ENCODE measurements at places on chromosomes 7 and 10.

GRCh38 chr7:23256731-23257130 is 10.2 kb downstream of the GPNMB start:
- no peak for DNase-seq

DNA sequence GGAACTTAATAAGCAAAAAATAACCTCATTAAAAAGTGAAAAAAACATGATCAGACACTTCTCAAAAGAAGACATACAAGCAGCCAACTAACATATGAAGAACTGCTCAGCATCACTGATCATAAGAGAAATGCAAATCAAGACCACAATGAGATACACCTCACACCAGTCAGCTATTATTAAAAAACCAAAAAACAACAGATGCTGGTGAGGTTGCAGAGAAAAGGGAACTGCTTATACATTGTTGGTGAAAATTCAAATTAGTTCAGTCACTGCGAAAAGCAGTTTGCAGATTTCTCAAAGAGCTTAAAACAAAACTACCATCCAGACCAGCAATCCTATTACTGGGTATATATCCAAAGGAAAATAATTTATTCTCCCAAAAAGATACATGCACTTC is 513.3 kb downstream of the MDFIC start:
- DNase-seq, result no peak

DNA sequence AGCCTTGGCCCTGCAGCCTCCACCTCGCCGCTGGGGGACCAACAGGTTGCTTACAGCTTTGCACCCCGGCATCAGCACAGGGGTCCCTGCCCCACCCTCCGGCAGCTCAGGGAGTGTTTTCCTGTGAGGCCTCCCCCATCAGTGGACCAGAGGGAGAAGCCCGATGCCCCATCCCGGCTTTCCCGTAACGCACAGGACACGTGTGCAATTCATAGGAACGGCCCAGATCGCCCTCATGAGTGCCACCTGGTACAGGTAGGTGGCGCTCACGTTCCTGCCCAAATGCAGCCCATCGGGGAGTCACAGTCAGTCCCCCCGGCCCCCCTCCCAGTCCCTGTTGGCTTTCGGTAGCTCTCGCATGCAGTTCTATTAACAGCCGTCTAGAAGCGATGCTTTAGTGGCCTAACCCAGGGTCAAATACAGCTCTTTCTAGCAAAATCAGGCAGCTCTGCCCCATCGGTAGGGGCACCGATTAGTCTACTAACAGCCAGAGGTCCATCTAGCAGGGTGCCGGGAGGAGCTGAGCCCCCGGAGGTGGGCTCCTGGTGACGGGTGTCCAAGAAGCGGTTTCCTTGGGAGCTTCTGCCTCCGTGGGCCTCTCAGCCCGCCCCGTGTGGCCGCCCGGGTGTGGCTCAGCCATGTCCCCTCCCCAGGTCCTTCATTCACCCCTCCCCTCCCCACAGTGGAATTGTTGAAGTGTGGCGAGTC is 48.4 kb upstream of the GTF2IRD1 start:
- DNase-seq, result peak; percentile 39

GRCh38 chr7:80294346-80294745 is 159.7 kb downstream of the GNAI1 start:
- DNase-seq, result no peak

DNA sequence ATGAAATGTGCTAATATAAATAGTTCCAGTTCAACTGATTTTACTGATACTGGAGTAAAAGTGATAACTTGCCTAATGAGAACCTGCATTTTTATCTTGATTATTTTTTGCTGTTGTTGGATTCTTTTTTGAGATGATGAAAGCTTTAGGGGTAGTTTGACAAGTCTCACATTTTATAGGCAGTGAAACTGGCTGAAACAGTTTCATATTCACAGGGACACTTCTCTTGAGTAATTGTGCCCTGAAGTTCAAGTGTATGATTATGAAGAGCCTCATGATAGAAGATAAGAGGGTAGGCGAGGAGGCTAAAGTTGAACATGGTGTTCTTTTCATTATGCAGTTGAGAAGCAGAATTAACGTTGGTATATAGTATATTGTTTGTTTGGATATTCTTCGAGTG is 5.1 kb downstream of the AUTS2 start:
- no peak for DNase-seq

- DNase-seq, result no peak
Measured at GRCh38 chr10:7093368-7093767, 317.5 kb downstream of the SFMBT2 start.

DNA sequence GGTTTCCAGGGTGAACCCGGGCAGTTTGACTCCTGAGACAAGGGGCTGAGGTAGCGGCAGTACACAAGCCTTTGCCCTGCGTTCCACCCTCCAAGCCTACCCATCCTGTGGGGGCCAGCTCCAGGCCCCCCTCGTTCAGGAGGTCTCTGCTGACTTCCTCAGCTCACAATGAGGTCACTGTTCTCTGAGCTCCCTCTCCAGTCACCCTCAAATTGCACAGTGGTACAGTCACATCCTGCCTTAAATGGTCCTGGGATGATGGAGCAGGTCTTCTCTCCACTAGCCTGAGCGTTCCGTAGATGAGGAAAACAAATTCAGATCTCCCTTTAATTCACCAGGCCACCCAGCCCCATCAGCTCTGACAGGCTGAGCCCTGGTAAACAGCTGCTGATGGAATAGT is 90.2 kb downstream of the SH3PXD2A start:
- DNase-seq, result no peak

DNA sequence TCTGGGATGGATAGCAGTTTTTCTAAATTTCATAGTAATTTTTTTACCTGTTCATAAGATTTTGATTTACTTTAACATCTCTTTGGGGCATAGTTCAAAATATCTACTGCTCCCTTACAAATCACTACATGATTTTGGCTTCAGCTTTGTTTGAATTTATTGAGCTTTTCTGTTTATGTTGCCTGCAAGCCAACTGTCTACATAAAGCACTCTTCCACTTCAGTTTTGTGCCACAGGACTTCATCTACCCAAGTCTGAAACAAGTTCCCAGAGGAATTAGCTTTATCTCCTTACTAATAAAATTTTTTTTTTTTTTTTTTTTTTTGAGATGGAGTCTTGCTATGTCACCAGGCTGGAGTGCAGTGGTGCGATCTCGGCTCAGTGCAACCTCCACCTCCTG is 45.4 kb upstream of the KMT2E start:
- no peak for DNase-seq

GRCh38 chr7:81484261-81484660 is 285.6 kb downstream of the HGF start:
- DNase-seq, result no peak

DNA sequence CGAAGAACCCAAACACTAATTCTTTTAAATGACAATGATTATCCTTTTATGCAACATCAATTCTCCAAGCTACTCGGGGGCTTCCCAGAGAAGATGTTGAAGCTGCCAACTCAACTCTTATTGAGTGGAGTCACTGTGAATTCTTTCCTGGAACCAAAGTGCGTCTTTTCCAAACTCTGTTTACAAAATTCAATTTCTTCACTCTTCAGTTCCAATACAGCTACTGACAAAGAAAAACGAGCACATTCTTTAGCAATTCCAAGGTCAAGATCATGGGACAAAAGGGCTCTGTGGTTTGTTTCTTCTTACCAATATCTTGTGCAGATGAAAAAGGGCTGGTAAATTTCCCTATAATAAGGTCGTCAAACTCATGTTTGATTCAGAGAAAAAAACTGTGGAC is 74.2 kb downstream of the FAS start:
- no peak for DNase-seq

- DNase-seq, result no peak
Measured at GRCh38 chr10:20207653-20208052, 391.4 kb downstream of the PLXDC2 start.

GRCh38 chr10:110013630-110014293 is 6.0 kb downstream of the ADD3 start:
- DNase-seq, result no peak

DNA sequence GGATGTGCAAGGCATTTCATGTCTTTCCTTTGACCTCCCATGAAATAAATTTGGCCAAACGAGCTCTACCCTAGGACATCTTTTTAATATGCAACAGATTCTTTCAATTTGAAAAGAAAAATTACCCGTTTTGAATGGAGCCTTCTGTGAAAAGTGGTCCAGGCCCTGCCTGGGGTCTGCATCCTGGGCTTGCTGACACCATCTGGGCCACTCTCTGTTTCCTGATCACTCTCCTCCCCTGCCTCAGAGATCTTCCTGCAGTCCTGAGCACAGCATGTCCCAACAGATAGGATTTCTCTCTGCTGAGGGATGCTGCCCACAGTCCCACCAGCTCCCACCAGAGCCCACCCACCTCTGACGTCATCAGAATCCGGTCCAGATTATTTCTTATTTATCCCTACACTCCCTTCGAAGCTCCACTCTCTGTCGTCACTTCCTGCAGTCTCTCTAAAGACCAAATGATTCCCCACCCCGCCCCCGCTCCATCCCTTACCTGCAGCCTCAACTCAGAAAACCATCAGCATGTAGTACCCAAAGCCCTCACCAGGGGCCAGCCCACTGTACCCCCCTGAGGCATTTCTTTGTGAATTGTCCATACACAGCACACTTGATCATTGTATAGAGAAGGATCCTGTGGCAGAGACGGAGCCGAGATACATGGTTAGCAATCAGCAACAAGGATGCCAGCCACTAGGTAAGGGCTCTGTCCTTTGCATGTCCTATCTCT is 192.1 kb upstream of the MGMT start:
- no peak for DNase-seq

DNA sequence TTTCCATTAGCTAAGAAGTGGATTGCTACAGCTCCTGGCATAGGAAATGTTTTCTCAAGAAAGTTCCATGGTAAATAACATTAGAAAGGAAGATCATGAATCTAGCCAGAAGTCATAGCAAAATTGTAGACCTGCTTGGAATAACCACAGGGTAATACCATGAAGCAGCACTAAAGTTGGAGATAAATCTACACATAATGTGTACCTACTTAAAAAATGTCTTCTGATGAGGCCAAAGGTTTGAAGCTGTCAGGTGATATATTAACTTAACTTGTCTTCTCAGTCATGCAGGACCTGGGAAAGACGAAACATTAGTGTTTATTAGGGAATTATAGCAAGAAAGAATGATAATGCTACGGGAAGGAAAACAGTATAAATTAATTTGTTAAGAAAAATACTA is 6.3 kb downstream of the CISD1 start:
- no peak for DNase-seq

GRCh38 chr7:2843191-2843685 is 870 bp downstream of the GNA12 start:
- no peak for DNase-seq

DNA sequence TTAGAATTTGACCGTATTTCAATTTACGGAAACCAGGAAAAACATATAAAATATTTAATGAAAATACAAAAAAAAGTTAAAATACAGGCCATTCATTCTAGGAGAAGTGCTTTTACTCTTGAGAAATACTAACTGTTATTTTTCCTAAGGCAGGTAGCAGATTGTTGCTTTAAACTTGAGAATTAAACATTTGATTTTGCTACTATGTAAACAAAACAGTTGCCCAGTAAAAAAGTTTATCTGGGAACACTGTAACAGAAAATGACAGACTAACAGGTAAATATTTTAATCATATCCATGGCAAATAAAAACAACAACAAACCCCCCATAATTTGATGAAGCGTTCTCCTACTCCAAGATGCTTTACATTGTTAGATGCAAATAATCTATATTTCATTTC is 350.5 kb downstream of the CRPPA start:
- DNase-seq, result no peak

GRCh38 chr7:30005464-30005863 is 15.9 kb upstream of the SCRN1 start:
- DNase-seq, result no peak

DNA sequence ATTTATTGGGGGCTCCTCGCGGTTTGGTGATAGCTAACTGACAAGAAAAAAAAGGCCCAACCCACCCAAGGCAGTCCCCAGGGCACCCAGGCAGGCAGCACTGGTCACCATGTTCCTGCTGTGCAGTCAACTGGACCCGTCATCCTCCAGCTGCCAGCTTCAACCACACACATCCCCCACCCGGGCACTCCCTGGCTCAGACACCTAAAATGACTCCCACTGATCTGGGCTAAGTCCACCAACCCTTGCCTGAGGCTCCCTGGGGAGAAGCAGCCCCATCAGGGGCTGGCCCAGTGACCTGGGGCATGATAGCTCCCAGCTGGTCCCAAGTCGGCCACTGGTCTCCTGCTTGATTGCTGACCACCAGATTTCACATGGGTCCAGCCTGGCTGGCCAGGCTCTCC is 161.8 kb downstream of the NRF1 start:
- DNase-seq, result no peak

- no peak for DNase-seq
Measured at GRCh38 chr7:25759286-25759685, 392.7 kb upstream of the NFE2L3 start.

DNA sequence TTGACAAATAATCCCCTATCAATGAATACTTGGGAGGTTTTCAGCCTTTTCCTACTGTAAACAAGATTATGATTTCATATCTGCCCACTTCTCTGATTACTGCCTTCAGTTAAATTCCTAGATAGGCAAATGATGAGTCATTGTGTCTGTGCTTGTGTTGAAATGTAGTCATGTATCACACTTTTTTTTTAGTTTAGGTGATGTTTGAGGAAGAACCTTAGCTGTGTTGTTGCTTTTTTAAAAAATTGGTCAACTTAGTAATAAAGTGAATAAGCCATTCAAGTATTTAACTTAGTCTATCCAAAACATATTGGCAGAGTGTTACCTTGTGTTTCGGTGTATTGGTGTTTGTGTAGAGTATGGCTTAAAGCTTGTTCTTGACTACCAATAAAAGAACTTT is 60.0 kb downstream of the WAC start:
- DNase-seq, result no peak

DNA sequence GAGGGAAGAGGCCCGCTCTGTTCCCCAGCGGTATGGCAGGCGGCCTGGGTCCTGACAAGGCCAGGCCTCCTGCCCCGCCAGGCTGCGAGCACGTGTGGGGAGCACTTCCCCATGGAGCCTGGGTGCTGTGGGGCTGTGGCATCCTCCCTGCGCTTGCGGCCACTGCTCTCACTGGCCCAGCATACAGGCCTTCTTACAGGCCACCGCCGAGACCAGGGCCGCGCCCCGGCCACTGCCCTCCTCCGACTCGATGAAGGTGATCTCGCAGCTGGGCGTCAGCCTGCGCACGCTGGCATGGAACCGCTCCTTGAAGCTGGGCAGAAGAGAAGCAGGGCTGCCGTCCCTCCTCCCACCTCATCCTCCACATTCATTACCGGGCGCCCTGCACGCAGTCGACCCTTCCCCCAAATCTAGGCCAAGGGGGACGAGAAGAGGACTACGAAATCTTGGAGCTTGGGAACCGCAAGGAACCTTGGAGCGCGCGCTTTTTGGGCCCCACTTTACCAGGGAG is 3.9 kb upstream of the MYL7 start:
- no peak for DNase-seq

- DNase-seq, result no peak
Measured at GRCh38 chr10:78134773-78135306, 101.2 kb downstream of the RPS24 start.

DNA sequence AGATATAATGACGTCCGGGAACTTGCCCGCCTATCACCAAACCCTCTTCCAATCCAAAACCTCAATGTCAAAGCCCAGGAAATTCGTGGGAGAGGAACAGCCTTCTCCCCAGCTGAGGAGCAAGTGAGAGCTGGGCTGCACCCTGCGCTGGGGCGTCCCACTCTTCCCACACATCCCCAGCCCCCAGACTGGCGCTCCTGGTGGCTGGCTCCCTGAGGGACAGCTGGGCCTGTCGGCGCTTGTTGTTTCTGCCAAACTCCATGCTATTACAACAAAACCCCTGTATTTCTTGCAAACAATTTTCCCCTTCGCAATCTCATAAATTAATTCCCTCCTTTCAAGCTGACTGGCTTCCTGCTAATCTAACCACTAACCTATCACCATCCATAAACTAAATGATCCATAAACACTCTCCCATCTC is 53.0 kb downstream of the GRID1 start:
- no peak for DNase-seq
